Iris pigment epithelial cell (primary cell): ENCODE measurements at places on chromosomes 2 and 18.

DNA sequence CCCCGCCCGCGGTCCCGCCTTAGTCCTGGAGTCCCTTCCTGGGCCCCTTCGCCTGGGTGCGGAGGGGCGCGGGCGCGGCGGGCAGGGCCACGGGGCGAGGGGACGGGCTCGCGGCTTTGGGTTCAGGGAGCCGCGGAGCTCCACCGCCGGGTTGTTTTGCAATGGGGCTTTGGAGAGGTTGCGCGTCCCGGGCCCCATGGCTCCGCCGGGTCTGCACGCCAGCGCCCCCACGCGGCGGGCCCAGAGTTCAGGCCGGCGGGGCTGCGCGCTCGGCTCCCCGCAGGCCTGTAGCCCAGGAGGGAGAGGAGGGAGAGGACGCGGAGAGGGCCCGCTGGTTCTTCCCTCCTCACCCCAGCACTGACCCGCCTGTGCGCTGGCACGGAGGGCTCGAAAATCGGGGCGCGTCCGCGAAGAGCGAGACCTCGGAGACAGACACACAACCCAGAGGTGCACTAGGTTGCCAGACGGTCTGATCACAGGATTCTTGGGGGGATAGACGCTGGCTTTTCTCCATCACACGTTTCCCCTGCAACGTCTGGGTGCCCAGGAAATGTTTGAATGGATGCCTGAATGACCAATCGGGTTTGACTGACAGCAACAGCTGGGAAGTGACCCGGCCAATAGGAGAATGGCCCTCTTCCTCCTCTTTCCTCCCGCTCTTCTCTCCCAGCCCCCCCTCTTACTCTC lies 4.9 kb upstream of the SIX2 start:
- peak; percentile 52 for DNase-seq

DNA sequence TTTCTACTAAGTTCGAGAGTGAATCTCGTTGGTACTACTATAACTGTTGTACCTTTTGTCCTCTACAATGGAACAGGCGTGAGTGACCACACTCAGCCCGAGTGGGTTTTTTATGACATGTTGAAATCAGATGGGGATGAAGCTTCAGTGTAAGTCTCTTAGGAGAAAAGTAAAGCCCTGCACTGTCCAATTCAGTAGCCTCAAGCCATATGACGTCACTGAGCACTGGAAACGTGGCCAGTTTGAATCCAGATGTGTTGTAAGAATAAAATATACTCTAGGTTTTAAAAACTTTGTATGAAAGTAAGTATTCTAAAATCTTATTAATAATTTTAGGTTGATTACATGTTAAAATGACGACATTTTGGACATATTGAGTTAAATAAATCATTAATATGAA lies 101.7 kb upstream of the SP3 start:
- no peak for DNase-seq

DNA sequence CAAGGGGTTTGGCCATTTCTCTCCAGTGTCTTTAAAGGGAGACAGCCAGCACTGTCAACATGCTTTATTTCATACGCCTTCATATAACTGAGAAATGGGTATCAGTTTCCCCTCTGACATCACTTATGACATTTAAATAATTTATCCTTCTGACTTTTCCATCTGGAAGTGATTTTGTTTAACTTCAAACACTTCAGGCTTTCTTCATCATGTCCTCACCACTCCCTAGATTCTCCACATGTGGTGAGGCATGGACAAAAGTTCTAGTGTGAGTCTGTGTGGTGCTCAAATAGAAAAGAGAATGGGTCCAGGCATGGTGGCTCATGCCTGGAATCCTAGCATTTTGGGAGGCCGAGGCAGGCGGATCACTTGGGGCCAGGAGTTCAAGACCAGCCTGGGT lies 158.6 kb downstream of the TXNL1 start:
- no peak for DNase-seq

- peak; percentile 57 for DNase-seq
Measured at GRCh38 chr2:45275242-45275805, 266.1 kb upstream of the SIX2 start.

DNA sequence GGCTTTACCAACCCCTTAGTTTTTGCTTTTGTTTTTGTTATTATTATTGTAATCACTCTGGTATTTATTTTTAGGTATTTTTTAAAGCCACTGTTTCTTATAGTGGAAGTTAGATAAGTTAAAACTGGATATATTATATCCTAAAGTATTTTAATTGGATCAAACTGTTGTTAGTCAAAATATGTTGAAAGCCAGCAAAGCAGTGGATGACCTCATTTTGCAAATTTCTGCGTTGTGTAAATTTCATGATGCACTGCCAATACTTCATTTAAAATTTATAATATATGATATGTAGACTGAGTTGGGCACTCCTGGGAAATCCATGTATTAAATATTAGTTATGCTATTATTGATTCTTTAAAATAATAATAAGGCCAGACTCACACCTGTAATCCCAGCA lies 661.7 kb upstream of the NRXN1 start:
- no peak for DNase-seq

DNA sequence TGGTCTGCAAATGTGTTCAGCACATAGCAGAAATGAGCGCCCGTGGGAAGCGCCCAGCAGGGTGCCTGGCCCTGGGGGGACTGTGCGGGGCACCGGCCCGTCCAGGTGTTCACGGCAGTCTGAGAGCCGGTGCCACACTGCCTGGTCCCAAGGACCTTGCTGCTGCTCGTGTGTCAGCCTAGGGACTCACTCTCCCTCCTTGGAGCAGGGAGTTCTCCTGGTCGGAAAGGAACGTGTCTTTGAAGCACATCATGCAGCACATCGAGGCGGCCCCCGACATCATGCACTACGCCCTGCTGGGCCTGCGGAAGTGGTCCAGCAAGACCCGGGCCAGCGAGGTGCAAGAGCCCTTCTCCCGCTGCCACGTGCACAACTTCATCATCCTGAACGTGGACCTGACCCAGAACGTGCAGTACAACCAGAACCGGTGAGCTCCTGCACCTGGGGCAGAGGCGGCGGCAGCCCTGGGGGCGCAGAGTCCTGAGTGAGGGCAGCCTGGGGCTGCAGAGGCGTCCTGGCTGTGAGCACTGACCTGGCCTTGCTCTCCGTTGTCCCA lies 36.0 kb downstream of the NTSR2 start:
- DNase-seq, result no peak

DNA sequence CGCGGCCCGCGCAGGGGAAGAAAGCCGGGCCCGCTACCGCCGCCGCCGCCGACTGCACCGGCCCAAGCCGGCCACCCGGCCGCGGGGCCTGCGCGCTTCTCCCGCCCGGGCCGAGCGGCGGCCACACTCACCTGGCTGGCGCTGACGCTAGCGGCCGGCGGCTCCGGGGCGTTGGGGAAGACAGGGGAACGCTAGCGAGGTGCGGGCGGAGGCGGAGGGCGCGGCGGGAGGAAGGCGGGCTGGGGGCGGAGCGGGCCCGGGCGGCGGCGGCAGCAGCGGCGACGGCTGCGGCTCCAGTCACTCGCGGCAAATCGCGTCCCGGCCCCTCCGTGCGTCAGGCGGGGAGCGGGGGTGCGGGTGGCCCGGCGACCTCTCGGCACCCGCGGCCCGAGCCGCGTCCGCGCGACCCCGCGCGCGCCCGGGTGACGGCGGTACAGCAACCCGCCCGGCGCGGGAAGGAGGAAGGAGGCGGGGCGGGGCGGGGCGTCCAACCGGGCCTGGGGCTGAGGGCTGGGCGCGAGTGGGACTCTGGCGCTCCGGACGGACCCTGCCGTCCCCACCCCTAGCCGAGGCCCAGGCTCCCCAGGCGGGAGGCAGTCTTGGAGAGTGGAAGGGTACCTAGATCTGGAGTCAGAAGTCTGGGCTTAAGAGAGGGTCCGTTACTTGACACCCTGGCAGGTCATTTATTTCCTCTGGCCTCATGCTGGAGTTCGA lies at the start of gene SESTD1:
Gene SESTD1 (minus strand): TSS at position 465 of the 714 bp plus-strand sequence. CDS start 72,991 bp downstream, outside the sequence.
- DNase-seq, result peak; percentile 34

GRCh38 chr2:19337742-19338141 lies 20.7 kb downstream of the OSR1 start:
- no peak for DNase-seq

GRCh38 chr18:46329736-46330246 lies 225.6 kb downstream of the HAUS1 start:
- no peak for DNase-seq

DNA sequence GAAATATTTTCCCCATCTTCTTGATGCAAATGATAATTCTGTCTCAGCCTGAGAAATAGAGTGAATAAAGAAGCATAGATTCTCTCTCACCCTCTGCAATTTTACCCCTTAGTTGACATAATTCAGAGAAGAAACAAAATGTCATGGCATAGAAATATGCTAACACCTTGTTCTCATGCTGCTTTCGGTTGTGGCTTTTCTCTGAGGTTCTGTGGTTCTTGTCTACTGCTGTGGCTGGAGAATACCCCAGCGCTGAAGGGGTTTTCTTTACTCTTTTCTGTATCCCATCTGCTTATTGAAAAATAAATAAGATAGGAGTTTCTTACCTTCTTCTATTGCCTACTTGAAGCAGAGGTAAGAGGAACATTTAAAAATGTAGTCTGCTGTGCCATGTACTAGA lies 15.4 kb upstream of the RAB27B start:
- no peak for DNase-seq

DNA sequence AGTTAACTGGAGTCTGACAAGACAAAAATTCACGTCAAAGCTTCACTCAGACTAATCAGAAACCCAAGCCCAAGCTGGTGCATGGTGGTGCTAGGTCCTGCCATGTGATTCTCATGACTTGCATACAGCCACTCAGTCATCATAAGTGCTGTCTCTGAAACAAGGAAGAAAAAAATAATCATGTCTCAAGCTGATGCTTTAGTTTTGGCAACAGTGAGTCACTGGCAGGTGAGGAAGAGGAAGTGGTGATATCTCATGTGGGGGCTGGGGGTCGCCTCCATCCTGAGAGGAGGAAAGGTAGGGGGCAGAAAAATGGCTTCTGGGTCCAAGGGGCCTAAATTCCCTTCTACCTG lies 136.3 kb downstream of the TMEM163 start:
- DNase-seq, result no peak

- DNase-seq, result peak; percentile 50
Measured at GRCh38 chr2:182542501-182543258, 115.8 kb upstream of the PDE1A start.

DNA sequence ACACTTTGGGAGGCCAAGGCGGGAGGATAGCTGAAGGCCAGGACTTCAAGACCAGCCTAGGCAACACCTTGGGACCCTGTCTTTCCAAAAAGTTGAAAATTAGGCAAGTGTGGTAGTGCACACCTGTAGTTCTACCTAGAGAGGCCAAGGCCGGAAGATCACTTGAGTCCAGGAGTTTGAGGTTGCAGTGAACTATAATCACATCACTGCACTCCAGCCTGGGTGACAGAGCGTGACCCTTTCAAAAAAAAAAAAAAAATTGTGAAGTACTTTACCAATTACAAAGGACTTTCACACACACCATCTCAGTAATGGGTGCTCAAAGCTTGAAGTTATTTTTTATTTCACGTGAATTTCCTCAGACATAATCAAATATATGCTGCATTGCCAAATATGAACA lies 65.0 kb downstream of the ATAD2B start:
- DNase-seq, result no peak

GRCh38 chr2:227221120-227221519 lies 56.7 kb downstream of the COL4A3 start:
- DNase-seq, result no peak

DNA sequence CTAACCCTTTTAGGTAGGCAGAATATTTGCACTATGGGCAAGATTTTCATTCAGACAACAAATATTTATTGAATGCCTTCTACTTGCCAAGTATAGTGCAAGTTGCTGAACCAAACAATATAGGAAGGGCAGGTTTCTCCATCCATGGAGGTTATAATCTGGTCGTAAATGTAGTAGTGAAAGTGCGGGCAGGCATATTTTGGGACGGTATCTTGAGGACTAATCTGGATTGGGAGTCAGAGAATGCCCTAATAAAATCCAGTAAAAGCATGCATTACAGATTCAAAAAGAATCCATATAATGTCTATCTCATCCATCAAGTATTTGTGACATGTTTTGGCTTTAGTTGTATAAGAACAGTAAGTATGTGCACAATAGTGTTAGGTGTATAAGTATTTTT lies 1.7 kb upstream of the NDUFV2 start:
- no peak for DNase-seq

DNA sequence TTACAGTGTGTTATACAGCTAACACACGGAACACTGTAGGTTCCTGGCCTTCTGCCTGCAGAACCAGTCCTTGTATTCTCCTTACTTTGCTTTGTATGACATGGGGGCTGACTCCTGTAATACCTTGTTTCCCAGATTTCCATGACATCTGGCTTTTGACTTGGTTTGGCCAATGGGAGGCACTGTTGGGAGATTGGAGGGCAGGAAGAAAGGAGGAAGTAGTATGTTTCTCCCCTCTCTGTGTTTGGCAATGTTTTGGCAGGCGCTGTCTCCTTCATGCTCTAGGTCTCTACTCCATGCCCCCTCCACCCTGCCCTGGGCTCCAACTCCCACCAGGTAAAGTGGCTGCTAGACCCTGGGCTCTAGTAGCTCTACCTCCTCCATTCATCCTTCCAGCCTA lies 331.1 kb upstream of the SLC14A2 start:
- DNase-seq, result no peak

DNA sequence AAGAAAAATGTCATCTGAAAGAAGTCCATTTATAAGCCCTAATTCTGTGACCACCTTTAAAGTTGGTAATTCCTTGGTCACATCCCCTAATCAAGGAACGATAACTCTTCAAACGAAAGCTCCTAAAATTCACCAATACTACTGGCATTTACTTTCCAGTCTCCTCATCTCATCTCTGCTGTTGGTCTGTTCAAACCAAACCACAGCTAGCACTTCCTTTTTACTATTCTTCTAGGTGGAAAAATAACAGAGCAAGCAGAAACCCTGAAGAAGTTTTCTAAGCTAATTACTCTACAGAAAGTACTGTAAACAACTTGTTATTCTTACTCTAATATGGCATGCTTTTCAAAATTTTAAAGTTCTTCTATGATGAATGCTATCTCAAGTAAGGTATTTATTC lies 21.6 kb downstream of the TIA1 start:
- DNase-seq, result no peak

DNA sequence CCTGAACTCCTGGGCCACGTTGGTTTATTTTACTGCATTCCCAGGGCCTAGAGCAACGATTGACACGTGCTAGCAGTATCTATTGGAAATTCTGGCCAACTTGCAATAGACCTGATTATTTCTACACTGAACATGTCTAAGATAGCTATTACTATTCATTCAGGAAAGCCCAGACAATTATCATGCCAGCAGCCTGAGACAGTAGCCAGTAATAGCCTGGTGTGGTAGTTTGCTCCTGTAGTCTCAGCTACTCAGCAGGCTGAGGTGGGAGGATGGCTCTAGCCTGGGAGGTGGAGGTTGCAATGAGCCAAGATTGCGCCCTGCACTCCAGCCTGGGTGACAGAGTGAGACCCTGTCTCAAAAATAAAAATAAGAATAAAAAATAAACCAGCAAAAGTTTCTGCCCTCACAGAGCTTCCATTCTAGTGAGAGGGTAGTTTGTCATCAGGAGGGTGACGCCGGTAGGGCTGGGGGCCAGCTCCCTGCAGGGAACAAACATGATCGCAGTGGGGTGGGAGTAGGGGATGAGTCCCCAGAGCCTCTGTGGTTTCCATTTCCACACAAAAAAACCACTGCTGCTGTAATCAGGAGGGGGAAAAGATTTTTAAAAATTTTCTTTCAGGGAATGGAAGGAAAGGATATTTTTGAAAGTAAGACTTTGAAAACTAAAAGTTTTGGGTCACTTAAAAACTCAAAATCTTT lies 4.3 kb downstream of the CASP8 start:
- no peak for DNase-seq

- DNase-seq, result peak; percentile 54
Measured at GRCh38 chr2:38233231-38233983, 143.7 kb downstream of the ATL2 start.

- DNase-seq, result no peak
Measured at GRCh38 chr2:201280191-201281040, 20.1 kb downstream of the CASP8 start.
